ENCODE measurements at places on chromosomes 1 and 21. TPM values are rescaled to one million over a fixed set of nuclear protein-coding genes. Genes with fewer than 3 reads are reported as not detected.

CR1 gene
- not detected for total RNA-seq

DNA sequence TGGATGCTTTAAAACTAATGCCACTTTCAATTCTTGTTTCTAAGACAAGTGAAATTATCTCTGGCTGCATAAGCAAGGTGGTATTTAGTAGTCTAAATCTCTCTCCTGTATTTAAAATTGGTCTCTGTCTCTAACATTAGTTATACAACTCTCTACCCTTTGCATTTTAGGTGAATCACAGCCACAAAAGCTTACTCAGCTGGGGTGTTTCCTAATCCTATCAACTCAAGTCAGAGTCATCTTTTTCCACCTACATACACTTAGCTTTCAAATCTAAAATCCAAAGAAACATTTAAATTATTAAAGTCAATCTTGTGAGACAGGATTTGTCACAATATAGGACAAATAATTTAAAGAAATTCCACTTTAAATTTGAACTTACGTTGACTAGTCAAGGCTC lies 255.1 kb upstream of the CXADR start:
- no peak for DNase-seq
- no peaks in the 10 kb centered on the region for H3K4me1 ChIP-seq
- H3K4me3 ChIP-seq: no peak overlapping the region

GRCh38 chr1:218741852-218742251 lies 396.7 kb downstream of the TGFB2 start:
- no peaks in the 10 kb centered on the region for H3K4me1 ChIP-seq
- DNase-seq: no peak
- H3K36me3 ChIP-seq: no peaks in the 10 kb centered on the region

CD1C gene
- total RNA-seq: not detected

DNA sequence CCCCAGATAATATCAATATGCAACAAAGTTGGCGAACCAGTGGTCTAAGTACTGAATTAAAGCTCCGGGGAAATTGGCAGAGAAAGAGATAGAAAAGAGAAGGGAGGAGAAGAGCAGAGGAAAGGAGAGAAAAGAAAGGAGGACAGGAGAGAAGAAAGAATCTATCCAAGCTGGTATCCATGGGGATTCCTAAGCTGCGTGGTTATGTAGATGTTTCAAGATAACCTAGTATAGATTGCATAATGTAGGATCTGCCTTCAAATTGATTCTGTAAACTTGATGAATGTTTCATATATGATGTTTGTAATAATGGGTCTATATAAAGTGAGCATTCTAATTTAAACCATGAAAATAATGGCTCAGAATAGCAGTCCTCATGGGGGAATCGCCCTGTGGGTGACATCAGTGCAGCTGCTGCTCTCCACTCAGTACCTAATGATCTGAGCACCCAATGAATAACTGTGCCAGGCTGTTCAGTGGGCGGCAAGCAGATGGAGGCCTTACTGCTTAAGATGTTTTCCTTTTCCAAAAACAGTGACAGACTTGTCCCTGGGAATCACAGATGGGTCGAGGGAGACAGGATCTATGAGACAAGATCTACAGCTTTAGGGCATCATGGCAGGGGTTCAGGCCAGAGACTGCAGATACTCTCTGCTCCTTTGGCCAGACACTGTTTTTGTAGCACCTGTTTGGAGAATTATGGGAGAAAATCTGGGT lies 78.0 kb downstream of the LAMC2 start:
- no peaks in the 10 kb centered on the region for H3K27me3 ChIP-seq
- no peak overlapping the region for H3K4me3 ChIP-seq
- no peaks in the 10 kb centered on the region for H3K4me1 ChIP-seq

GRCh38 chr1:87007323-87007722 lies 92.9 kb downstream of the HS2ST1 start:
- DNase-seq: no peak
- no peaks in the 10 kb centered on the region for H3K27me3 ChIP-seq
- H3K27ac ChIP-seq: no peak overlapping the region
- H3K4me1 ChIP-seq: no peaks in the 10 kb centered on the region
- H3K4me3 ChIP-seq: no peak overlapping the region

GRCh38 chr1:40976952-40977690 lies 2.4 kb upstream of the CTPS1 start:
- peaks cover 66% of the 10 kb centered on the region for H3K4me1 ChIP-seq
- peak overlapping the region; percentile 94 for H3K27ac ChIP-seq
- no peaks in the 10 kb centered on the region for H3K36me3 ChIP-seq
- H3K27me3 ChIP-seq: no peaks in the 10 kb centered on the region
- no peak overlapping the region for H3K4me3 ChIP-seq
- peak; percentile 63 for DNase-seq

PCAT6 gene
- total RNA-seq: not detected

GRCh38 chr1:147497826-147498225 lies 43.5 kb upstream of the BCL9 start:
- H3K4me3 ChIP-seq: no peak overlapping the region
- H3K36me3 ChIP-seq: no peaks in the 10 kb centered on the region
- no peaks in the 10 kb centered on the region for H3K4me1 ChIP-seq
- H3K27me3 ChIP-seq: no peaks in the 10 kb centered on the region
- no peak overlapping the region for H3K27ac ChIP-seq

DNA sequence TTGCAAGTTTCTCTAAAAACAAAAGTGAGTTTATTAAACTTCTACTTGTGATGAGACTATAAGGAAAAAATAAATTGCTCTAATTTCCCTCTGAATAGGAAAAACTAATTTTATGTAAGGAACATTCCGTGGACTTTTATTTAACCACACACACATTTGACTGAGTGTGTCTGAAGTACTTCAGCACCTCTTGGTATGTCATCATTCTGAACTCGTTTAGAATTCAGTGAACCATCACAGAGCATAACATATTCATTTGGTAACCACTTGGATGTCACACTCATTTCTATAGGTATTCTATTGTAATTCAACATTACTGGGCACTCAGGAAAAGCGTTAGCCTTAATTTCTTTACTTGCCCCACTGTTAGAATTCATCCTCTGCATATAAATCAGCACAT lies 79.1 kb downstream of the RGS21 start:
- DNase-seq: no peak
- H3K36me3 ChIP-seq: no peaks in the 10 kb centered on the region
- no peak overlapping the region for H3K4me3 ChIP-seq
- no peak overlapping the region for H3K27ac ChIP-seq
- no peaks in the 10 kb centered on the region for H3K27me3 ChIP-seq
- no peaks in the 10 kb centered on the region for H3K4me1 ChIP-seq

GRCh38 chr1:58902830-58903513 lies 119.1 kb upstream of the JUN start:
- no peaks in the 10 kb centered on the region for H3K27me3 ChIP-seq
- no peaks in the 10 kb centered on the region for H3K36me3 ChIP-seq
- DNase-seq: no peak
- peak overlapping the region; percentile 48 for H3K4me3 ChIP-seq
- peak overlapping the region; percentile 77 for H3K27ac ChIP-seq

LEPROT gene
- total RNA-seq: 37.6 TPM

CFHR5 gene
- total RNA-seq: not detected

GRCh38 chr1:48002142-48002541 lies 5.0 kb upstream of the TRABD2B start:
- no peak overlapping the region for H3K27ac ChIP-seq
- no peak overlapping the region for H3K4me3 ChIP-seq
- DNase-seq: no peak
- no peaks in the 10 kb centered on the region for H3K36me3 ChIP-seq

DNA sequence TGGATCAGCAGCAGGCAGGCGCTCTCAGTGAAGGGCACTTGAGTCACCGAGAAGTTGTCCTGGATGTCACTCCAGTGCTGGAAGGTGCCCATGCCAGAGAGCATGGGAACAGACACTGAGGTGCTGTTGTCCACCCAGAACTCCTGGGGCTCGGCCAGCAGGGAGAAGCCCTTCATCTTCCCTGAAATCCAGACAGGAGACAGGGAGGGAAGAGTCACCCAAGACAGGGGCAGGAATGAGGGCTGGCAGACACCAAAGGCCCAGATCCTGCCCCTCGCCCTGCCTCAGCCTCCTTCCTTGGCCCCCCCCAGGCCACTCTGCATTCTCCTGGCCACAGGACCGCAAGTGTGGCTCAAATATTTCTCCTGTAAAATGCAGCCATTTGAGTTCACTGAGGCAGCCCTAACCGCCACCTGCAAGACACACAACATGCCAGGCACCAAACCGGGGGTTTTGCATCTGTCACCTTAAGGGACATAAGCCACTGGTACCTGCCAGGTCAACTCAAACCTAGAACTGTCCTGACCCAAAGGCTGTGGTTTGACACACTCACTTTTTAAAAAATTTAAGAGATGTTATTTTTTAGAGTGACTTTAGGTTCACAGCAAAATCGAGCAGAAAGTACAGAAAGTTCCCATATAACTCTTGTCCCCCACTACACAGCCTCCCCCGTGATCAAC lies 7.8 kb downstream of the AGT start:
- DNase-seq: no peak
- peak overlapping the region; percentile 99 for H3K27ac ChIP-seq
- H3K4me3 ChIP-seq: no peak overlapping the region
- peaks cover 68% of the 10 kb centered on the region for H3K4me1 ChIP-seq

DNA sequence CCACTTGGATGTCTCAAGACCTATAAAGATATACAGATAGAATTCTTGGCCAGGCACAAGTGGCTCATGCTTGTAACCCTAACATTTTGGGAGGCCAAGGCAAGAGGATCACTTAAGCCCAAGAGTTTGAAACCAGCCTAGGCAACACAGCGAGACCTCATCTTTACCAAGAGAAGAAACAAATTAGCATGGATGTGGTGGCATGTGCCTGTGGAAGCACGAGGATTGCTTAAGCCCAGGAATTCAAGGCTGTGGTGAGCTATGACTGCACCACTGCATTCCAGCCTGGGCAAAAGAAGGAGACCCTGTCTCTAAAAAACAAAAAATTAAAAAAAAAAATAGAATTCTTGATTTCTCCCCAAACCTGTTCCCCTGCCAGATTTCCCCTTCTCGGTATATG lies 8.3 kb downstream of the ASAP3 start:
- peaks cover 5% of the 10 kb centered on the region for H3K4me1 ChIP-seq
- no peak overlapping the region for H3K4me3 ChIP-seq
- H3K36me3 ChIP-seq: no peaks in the 10 kb centered on the region

TMEM82 gene
- total RNA-seq: 2.7 TPM

DNA sequence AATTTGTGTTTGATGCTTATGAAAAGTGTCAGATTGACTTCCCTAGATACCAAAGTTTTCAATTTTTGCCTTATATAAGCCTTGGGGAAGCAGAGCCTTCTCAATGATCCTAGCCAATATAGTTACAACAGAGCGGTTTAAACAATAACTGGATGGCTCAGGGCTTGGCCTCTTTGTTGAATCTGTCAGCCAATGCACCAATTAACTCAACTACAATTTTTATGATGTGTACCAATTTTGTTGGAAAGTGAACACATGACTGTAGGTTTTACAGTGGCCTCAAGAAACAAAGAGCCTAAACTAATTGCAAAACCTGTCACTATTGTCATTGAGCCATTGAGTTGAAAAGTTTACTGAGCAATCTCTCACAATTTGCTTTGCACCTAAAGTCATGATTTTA lies 71.6 kb upstream of the RGS18 start:
- H3K27ac ChIP-seq: no peak overlapping the region
- H3K27me3 ChIP-seq: no peaks in the 10 kb centered on the region
- no peaks in the 10 kb centered on the region for H3K4me1 ChIP-seq
- no peak overlapping the region for H3K4me3 ChIP-seq

DNA sequence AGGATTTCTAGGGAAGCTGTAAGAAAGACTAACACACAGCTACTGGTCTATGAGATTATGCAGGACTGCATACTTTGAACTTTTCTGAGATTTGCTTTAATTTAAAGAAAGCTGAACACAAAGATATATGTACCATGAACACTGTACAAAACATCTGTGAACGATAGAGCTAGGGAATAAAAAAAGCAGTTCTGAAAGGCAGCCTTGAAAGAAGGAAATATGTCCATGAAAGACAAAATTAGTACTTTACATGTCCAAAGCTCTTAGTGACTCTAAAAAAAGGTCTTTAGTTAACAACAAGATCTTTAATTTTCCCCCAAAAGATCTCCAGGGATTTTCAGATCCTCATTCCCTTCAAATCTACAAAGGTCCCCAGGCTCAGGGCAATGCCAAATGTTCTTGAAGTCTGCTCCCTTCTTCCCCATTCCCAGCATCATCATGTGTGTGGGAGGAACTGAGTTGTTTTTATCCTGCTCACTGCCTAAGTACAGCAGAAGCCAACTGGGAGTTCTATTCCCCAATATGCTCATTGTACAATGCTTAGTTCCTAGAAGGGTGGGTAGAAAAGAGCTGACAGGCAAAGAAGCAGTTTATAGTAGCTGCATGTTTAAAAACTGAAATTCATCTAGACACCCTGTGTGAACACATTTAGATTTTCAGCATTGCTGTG lies 60.1 kb upstream of the PTCH2 start:
- H3K36me3 ChIP-seq: no peaks in the 10 kb centered on the region
- no peaks in the 10 kb centered on the region for H3K27me3 ChIP-seq
- H3K27ac ChIP-seq: no peak overlapping the region
- H3K4me1 ChIP-seq: no peaks in the 10 kb centered on the region

ERG gene
- total RNA-seq: not detected

DNA sequence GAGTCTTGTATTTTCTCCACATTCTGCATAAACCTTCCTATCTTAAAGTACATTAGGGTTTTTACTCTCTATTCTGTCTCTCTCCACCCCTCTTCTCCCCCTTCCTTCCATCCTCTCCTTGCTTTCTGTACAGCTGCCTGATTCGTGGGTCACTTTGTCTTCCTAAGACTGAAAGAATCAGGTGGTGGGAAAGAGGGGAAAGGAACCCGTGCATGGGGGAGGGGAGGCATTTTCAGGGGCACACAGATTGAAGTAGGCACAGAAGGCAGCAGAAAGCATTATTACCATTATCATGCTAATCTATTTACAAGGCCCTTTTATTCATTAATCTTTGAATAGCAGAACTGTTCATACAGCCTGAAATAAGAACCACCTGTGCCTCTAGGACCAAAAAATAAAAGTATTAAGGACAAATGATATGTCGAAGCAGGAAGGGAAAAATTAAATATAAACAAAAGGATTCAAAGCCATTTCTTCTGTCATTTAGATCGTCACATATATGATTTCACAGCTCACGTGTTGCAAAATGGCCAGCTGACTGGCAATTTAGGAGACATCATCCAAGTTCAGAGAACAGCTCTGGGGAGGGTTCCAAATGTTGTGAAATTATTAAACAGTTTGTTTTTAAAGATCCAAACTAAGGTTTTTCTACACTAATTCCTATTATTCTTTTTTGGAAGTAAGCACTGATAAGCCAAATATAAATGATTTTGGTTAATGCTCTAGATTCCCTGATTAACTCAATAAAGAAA lies 154.6 kb downstream of the PBX1 start:
- no peaks in the 10 kb centered on the region for H3K4me1 ChIP-seq
- H3K4me3 ChIP-seq: no peak overlapping the region
- no peak overlapping the region for H3K27ac ChIP-seq
- no peaks in the 10 kb centered on the region for H3K36me3 ChIP-seq

DNA sequence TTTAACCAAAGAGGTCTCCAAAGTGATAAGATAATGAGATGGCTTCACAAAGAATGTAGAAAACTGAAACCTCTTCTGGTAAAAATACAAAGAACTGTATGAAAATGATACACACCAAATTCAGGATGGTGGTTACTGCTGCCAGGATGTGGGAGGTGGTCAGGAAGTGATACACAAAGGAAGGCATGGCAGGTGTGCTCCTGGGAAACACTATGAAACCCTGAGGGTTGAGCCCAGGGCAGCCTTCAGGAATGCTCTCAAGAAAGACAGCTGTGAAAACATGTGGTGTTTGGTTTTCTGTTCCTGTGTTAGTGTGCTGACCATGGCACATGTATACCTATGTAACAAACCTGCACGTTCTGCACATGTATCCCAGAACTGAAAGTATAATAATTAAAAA lies 109.3 kb downstream of the NTNG1 start:
- H3K27ac ChIP-seq: no peak overlapping the region
- H3K4me3 ChIP-seq: no peak overlapping the region
- no peaks in the 10 kb centered on the region for H3K36me3 ChIP-seq
- no peaks in the 10 kb centered on the region for H3K4me1 ChIP-seq

MANEAL gene
- 24.8 TPM for total RNA-seq

MRAP gene
- total RNA-seq: not detected

SYDE2 gene
- 19.9 TPM for total RNA-seq

TMEM9 gene
- 111 TPM for total RNA-seq

Measured in Caco-2 (cell line).